ENCODE measurements at places on chromosomes 5 and 9. TPM values are rescaled to one million over a fixed set of nuclear protein-coding genes. Genes with fewer than 3 reads are reported as not detected.

- DNase-seq = no peak
These were observed 7.2 kb downstream of the INSL6 start for GRCh38 chr9:5178126-5178805.

DNA sequence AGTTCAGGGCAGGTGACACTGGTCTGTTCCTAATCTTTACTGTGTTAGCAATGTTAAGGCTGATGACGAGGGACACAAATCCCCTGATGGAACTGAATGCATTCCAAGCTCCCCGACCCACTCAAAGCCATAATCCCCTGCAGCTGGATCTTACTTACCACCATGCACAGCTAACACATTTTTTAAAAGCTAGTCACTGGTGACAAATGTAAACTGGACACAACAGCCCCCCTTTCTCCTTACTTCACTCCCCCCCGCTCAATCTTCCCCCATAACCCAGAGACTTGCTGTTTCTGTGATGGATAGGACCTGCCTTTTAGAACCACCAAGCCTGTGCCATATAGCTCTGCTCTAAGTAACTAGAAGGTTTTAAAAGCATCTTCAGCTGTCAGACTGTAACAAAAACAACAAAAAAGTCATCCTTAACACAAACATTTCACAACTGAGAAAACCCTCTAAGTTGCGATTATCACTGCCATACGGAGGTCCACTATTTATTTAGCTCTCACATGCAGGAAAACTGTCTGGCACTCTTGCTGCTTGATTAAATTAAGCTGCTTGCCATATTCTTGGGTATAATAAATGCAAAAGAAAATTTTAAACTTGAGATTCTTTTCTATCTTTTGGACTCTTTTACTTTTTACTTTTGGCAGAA, 44.4 kb downstream of the BNC2 start:
- no peak for DNase-seq

- no peak for DNase-seq
These were observed 5.4 kb downstream of the ATP10B start for GRCh38 chr5:160846642-160847041.

Gene GPR150
- not detected for total RNA-seq

- DNase-seq = peak; percentile 71
These were observed 19.6 kb downstream of the TENT4A start for GRCh38 chr5:6732634-6733410.

GRCh38 chr5:61311056-61311610, 20.9 kb upstream of the ZSWIM6 start:
- no peak for DNase-seq

Gene TRPM3
- total RNA-seq = 2.2 TPM

GRCh38 chr5:154370813-154371212, 75.0 kb upstream of the SAP30L start:
- peak; percentile 81 for DNase-seq

- no peak for DNase-seq
These were observed 2.9 kb downstream of the UIMC1 start for GRCh38 chr5:177003649-177004048.

GRCh38 chr5:67030289-67031056, 166.1 kb downstream of the CD180 start:
- no peak for DNase-seq

Gene C5orf52
- total RNA-seq = not detected

GRCh38 chr9:20255052-20255451, 367.2 kb downstream of the MLLT3 start:
- DNase-seq = no peak

Gene CER1
- not detected for total RNA-seq

DNA sequence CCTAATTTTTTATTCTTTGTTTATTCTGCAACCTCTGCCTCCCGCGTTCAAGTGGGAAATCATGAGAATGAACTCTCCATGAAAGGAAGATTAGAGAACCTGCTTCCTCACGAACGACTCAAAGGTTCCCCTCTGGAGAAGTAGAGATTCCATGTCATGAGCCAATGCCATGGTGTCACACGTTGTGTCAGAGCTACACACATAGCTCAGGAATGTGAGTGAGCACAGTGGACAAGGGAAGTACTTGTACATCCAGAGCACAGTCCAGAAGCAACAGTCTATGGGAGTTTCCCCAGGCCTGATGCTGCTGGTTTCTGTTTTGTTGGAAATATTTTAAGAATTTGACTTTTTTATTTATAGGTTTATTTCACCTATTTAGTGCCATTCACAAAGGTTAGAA, 26.8 kb upstream of the PPP2CA start:
- DNase-seq = no peak

- no peak for DNase-seq
These were observed 323.6 kb downstream of the NFIB start for GRCh38 chr9:13990331-13990730.

DNA sequence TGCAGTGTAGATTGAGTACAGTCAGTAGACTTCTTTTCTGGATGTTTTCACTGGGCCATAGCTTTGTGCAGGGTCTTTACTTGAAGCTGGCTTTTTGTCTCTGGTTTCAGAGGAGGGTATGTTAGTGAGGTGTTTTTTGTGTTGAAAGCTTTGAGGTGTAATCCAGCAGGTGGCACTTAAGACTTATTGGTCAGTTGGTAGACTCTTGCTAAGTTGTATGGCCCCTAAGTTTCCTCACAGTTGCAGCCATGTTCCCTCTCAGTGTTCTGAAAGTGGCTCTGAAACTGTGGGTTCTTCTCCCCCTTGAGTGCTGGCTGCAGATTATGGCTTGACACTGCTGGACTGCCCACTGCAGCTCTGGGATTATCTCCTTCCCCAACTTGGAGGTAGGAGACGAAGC, 55.7 kb upstream of the SLC44A1 start:
- no peak for DNase-seq

Gene LCN15
- total RNA-seq = 1.3 TPM

Gene PPP3R2
- total RNA-seq = not detected

- DNase-seq = no peak
These were observed 45.2 kb downstream of the CYSTM1 start for GRCh38 chr5:140220032-140220697.

Gene PAX5
- total RNA-seq = not detected

Gene KIF24
- 0.38 TPM for total RNA-seq

DNA sequence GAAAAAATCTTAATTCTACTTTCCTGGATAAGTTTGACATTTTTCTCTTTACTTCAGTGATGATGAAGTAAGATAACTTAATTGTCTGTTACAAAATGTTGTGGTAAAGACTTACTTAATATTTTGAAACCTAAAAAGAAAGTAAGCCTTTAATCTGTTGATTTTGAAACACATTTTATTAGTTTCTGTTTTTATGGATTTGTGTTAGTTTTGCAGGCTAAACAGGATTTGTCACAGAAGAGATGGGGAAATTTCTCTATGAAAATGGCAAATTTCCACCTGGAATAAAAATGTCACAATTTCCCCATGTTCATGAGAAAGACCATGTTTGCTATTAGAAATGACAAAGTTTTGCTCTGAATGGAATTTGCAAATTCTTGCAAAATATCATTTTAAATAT, 237.1 kb downstream of the RFX3 start:
- no peak for DNase-seq

GRCh38 chr9:84511651-84512050, 157.9 kb upstream of the NTRK2 start:
- no peak for DNase-seq

DNA sequence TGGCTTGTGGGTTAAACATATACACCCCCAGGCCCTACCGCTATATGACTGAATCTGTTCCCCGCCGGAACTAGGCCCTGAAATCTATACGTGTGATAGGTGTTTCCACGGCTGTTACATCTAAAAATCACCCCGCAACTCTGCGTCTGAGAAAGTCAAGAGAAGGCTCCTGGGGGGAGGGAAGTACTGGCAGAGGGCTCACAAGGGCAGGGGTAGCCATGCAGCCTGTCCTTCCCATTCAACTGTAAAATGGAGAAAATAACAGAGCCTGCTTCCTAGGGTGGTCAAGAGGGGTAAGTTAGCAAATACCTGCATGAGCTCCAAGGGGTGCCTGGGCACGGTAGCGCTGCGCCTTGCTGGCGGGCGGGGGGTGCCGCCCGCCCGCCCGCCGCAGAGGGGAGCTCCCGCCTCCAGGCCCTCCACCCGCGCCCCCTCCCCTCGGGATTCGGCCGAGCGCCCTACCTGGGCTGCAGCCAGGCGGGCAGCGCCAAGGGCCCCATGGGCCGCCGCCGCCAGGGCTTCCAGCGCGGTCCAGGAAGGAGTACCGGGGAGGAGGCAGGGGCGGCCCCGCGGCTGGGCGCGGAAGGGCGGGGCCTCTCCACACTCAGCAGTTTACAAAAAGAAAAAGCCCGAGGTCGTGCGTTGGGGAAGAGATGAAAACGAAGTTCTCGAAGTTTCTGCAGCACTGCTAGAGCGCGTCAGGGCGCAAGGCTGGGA, at the start of gene HACD4:
Gene HACD4 (minus strand): TSS at position 550 of the 717 bp plus-strand sequence. CDS start 50 bp downstream, at position 500.
- peak; percentile 48 for DNase-seq

Gene HMMR
- 1.0 TPM for total RNA-seq

- no peak for DNase-seq
These were observed 53.3 kb upstream of the CTSL start for GRCh38 chr9:87672586-87672985.

Gene RNF208
- total RNA-seq = 17.7 TPM

Gene NUTM2G
- not detected for total RNA-seq

Gene C9
- not detected for total RNA-seq

GRCh38 chr5:23461576-23461975, 45.8 kb upstream of the PRDM9 start:
- no peak for DNase-seq

GRCh38 chr9:112615584-112616266, 102.2 kb downstream of the INIP start:
- no peak for DNase-seq

GRCh38 chr9:14633906-14634565, 59.2 kb downstream of the ZDHHC21 start:
- DNase-seq = no peak

GRCh38 chr5:35420200-35420599, 189.9 kb upstream of the PRLR start:
- DNase-seq = no peak

GRCh38 chr5:54259090-54259489, 51.3 kb downstream of the ARL15 start:
- no peak for DNase-seq

Gene TMOD1
- 177 TPM for total RNA-seq

Gene PCDHB13
- total RNA-seq = 5.6 TPM

All from right cardiac atrium (tissue), 5 donors.